ENCODE measurements at places on chromosomes 7 and 10.
A peak's percentile ranks its signal among the peaks of the same experiment; 100 is the strongest.

- no peak for DNase-seq
These were observed 486.7 kb downstream of the SDK1 start for GRCh38 chr7:3787717-3788264.

DNA sequence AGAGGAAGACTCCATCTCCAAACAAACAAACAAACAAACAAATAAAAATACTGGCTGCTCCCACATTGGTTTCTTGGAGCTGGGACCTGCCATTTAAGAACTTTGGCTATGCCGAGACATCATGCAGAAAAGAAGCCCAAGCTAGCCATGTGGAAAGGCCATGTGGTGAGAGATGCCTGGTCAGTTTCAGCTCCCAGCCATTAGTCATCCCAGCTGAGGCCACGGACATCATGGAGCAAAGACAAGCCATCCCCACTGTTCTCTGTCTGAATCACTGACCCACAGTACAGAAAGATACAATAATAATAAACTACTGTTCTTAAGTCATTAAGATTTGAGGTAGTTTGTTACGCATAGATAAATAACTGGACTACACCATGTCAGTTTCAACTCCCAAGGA lies 70.0 kb upstream of the PCBD1 start:
- no peak for DNase-seq

- no peak for DNase-seq
These were observed 202.4 kb downstream of the ELFN1 start for GRCh38 chr7:1872191-1873069.

- no peak for DNase-seq
These were observed 68.9 kb downstream of the MAD1L1 start for GRCh38 chr7:2163600-2164555.

- no peak for DNase-seq
These were observed 188.1 kb upstream of the CELF2 start for GRCh38 chr10:10829576-10829975.

DNA sequence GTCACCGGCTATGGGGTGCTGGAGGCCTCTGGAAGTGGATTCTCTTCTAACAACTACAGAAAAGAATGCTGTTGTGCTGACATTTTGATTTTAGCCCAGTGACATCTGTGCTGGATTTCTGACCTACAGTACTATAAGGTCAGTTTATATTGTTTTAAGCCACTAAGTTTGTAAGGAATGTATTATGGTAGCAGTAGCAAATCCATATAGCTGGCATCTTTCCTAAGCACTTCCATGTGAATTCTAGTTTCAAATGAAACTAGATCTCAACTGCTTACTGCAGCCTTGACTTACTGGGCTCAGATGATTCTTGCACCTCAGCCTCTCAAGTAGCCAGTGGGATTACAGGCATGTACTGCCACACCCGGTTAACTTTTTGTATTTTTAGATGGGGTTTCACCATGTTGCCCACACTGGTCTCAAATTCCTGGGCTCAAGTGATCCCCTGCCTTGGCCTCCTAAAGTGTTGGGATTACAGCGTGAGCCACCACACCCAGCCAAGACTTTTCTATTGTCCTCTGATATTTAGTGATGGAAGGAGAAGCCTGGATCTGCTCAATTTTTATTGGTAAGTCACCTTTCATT lies 414.0 kb downstream of the PHTF2 start:
- DNase-seq, result no peak

- no peak for DNase-seq
These were observed 229.1 kb downstream of the BAMBI start for GRCh38 chr10:28906415-28906814.

GRCh38 chr10:52965938-52966401 lies 193.4 kb upstream of the MBL2 start:
- DNase-seq, result no peak

- DNase-seq, result no peak
These were observed 8.8 kb downstream of the PTCD1 start for GRCh38 chr7:99429756-99430155.

GRCh38 chr10:127318396-127318795 lies 122.0 kb upstream of the INSYN2A start:
- no peak for DNase-seq

DNA sequence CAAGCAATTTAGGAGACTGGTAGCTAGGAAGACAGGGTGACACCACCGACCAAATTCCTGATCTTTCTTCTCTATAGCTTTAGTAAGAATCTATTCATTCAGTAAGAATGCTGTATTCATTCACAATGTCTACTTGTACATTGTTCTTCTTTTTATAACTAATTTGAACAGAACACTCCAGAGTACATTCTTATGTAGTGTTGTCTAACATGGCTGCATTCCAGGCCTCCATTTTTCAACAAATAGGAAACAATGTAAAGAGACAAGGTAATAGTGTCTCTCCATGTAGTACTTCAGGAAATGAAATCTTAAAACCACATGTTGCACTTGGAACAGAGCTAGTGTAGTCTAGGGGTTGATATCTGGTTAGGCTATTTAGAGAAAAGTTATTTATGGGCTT lies 1.8 kb downstream of the VCL start:
- no peak for DNase-seq

- no peak for DNase-seq
These were observed 83.7 kb downstream of the MBL2 start for GRCh38 chr10:52688899-52689298.

DNA sequence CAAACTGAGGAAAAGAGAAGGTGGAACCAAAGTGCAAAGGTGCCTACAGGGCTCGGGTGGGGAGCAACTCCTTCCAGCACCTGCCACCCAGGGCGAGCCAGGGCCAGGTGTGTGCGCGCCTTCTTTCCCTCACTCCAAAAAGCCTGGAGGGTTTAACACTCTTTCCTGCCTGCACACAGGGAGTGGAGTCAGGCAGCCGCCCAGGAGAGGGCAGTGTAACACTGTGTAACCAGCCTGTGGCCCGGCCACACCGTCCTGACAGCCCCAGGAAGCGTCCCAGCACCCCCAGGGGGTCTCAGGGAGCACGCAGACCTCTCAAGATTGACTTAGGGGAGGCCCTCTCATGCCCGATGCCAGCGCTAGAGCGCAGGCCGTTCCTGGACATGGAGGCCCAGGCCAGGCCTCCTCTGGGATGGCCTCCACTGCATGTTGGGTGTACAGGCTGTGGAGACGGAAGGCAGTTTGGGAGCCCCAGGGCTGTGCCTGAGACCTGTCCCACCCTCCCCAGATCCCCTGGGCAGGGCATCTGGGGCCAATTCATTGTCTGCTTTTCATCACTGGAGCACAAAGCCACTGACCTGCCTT lies 13.4 kb downstream of the BRI3 start:
- peak; percentile 37 for DNase-seq

DNA sequence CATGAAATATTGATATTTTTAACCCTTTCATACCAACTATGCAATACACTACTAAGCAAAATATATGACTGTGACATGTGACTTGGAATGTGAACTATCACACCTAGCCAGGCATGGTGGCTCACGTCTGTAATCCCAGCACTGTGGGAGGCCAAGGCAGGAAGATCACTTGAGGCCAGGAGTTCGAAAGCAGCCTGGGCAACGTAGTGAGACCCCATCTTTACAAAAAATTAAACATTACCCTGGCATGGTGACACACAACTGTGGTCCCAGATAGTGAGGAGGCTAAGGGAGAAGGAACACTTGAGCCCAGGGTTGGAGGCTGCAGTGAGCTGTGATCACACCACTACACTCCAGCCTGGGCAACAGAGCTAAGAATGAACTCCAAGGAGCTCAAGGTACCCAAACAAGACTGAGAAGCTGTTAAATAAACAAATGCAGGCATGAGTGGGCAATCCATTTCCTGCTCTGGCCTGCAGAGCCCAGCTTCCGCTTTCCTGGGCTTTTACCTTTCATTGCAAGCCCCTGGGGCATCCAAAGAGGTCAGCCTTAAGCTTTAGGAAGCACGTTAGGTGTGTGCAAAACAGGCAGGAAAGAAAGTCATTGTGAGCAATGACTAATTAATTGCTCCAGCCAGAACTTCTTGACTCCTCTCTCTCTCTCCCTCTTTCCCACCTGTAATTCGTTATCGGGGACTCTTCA lies 162.1 kb upstream of the FOXK1 start:
- DNase-seq, result no peak

GRCh38 chr10:107418085-107418806 lies 253.7 kb upstream of the SORCS1 start:
- DNase-seq, result no peak

GRCh38 chr7:129126314-129126713 lies 18.2 kb upstream of the TSPAN33 start:
- DNase-seq, result no peak

GRCh38 chr10:96153070-96153469 lies 23.0 kb downstream of the ZNF518A start:
- no peak for DNase-seq

GRCh38 chr7:149620961-149621360 lies 123.4 kb upstream of the ZNF746 start:
- no peak for DNase-seq
